ENCODE measurements at places on chromosomes 1 and 21. TPM values are rescaled to one million over a fixed set of nuclear protein-coding genes. Genes with fewer than 3 reads are reported as not detected.

EVI5 gene
- 45.8 TPM for total RNA-seq

PARK7 gene
- 112 TPM for total RNA-seq

AMPD1 gene
- 22.7 TPM for total RNA-seq

CASQ1 gene
- 103 TPM for total RNA-seq

USH2A gene
- total RNA-seq = 0.53 TPM

BTBD19 gene
- total RNA-seq = 14.7 TPM

MROH7 gene
- 7.9 TPM for total RNA-seq

TNNT2 gene
- total RNA-seq = 7.4 TPM

SPRR2E gene
- not detected for total RNA-seq

TRIM67 gene
- total RNA-seq = 0.47 TPM

HSPB7 gene
- 7.3 TPM for total RNA-seq

DISC1 gene
- total RNA-seq = 22.4 TPM

SCMH1 gene
- total RNA-seq = 53.2 TPM

CXADR gene
- total RNA-seq = 51.1 TPM

NEK2 gene
- 10.2 TPM for total RNA-seq

CLCC1 gene
- 22.0 TPM for total RNA-seq

SYCP1 gene
- not detected for total RNA-seq

IL24 gene
- not detected for total RNA-seq

FAM151A gene
- total RNA-seq = 9.3 TPM
